G401 (cell line): ENCODE measurements at places on chromosomes 4 and X. TPM values are rescaled to one million over a fixed set of nuclear protein-coding genes. Genes with fewer than 3 reads are reported as not detected.
A peak's percentile ranks its signal among the peaks of the same experiment; 100 is the strongest.

Gene EGFL6
- 3.7 and 9.5 TPM in 2 replicates for total RNA-seq

Gene SPANXC
- not detected in 2 replicates for total RNA-seq

Gene IQSEC2
- 16.0 and 18.4 TPM in 2 replicates for total RNA-seq

Gene FGF16
- total RNA-seq, result not detected in 2 replicates

Gene VGLL1
- not detected in 2 replicates for total RNA-seq

Gene GYPE
- not detected in 2 replicates for total RNA-seq

Gene GAGE12H
- not detected in 2 replicates for total RNA-seq

Gene ATP5ME
- total RNA-seq, result 245 and 376 TPM in 2 replicates

Gene TMSB15A
- total RNA-seq, result 2.1 and 9.7 TPM in 2 replicates

Gene SPIN3
- 6.7 and 11.9 TPM in 2 replicates for total RNA-seq

Gene TCEAL5
- total RNA-seq, result not detected in 2 replicates

Gene FGFR3
- 38.4 and 49.9 TPM in 2 replicates for total RNA-seq

DNA sequence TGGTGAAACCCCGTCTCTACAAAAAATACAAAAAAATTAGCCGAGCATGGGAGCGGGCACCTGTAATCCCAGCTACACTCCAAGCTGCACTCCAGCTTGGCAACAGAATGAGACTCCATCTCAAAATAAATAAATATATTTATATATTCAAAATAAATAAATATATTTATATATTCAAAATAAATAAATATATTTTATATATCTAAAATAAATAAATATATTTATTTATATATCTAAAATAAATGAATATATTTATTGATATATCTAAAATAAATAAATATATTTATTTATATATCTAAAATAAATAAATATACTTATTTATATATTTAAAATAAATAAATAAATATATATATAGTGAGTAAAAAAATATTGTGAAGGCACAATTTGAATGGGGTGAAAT is 63.4 kb upstream of the EXOC1L start:
- no peak for DNase-seq

GRCh38 chr4:147814376-147814775 is 82.5 kb downstream of the ARHGAP10 start:
- no peak for DNase-seq

DNA sequence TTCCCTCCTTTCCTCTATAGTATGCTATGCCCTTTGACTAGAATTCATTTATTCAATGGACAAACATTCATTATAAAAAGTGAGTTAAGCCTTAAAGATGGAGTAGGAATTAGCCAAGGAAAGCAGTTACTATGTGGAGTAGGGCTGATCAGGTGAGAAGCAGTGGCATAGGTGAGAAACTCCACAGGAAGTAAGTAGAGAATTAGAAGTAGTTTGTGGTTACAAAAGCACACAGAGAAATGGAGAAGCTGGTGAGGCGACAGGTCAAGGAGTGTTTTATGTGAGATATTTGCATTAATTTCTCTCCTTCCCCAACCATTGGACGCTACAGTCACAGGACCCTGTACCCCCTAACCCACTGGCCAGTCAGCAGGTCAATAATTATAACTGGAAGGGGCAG is 30.6 kb downstream of the SETD7 start:
- no peak for DNase-seq

DNA sequence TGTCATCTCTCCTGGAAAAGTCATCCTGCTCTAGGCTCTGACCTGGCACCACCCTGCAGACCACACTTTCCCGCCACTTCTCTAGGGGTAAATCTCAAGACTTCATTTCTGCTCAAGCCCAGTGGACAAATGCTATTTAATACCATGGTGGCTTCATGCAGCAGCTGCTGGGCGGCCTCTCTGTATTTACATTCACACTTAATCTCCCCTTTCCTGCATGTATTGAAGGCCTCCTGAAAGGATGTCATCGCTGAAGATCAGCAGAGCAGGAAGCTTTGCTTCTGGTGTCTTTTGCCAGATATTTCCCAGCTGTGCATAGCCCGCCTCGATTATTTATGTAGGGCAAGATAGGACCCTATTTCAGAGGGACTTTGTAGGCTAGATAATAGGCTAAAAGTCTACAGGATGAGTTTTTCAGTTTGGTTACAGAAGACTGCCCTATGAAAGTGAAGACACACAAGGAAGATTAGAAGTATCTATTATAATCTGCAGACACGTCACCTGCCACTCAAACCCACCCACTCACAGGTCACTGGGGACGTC is 17.2 kb downstream of the PROM1 start:
- no peak for DNase-seq

- DNase-seq, result no peak
Observed at GRCh38 chrX:52509916-52510315, 6.9 kb downstream of the XAGE1B start.

DNA sequence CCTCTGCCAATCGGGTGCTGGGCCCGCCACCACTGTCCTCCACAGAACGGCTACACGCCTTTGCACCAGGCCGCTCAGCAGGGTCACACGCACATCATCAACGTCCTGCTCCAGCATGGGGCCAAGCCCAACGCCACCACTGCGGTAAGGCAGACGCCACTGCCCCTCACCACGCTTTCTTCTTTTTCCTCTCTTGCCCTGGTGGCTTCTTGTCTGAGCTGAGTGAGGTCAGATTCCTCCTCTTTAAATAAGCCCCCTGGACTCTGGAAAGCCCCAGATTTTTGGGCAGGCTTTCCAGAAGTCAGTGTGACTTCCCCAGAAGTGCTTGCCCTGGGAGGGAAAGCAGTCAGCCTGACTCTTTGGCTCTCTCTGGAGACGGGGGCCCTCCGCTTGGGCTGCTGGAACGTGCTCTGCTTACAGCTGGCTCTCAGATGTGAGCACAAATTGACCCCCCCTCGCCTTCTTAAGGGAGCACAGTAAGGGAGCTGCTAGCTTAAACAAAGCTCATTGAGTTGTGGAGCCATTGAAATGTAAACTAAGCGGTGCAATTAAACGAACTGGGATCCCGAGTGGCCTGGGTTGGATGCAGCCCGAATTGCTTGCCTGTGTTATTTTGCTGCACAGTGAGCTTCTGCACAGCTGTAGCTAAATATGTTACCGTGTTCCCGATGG is 243.1 kb downstream of the ANK2 start:
- DNase-seq, result no peak

DNA sequence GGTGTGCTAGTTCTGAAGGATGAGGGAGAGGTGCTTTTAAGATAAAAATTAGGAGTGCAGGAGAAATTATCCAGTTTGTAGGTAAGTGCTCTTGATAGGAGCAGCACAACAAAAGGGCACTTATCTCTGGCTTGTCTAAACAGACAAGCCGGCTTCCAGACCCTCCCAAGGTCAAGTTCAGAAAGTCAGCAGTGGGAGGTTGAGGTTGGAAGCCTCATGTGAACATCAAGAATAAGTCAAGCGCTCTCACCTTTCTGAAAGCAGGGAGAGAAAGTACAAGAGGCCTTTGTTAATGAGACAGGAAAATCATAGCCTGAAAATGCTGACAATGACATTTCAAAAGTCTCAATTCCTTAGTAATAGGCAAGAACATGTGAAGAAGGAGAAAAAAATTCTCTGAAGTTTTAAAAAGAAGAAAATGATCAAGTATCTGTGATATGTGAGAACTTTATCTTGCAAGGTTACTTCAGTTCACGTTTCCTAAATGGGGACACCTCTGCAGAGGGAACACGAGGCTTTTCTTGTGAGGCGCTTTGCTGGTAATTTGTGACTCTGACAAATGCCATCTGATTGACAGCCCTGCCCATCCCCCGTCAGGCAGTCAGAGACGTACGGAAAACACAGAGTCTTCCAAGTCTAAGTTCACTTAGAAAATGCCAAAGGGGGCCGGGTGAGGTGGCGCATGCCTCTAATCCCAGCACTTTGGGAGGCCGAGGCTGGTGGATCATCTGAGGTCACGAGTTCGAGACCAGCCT is 62.2 kb downstream of the TIGD2 start:
- no peak for DNase-seq

DNA sequence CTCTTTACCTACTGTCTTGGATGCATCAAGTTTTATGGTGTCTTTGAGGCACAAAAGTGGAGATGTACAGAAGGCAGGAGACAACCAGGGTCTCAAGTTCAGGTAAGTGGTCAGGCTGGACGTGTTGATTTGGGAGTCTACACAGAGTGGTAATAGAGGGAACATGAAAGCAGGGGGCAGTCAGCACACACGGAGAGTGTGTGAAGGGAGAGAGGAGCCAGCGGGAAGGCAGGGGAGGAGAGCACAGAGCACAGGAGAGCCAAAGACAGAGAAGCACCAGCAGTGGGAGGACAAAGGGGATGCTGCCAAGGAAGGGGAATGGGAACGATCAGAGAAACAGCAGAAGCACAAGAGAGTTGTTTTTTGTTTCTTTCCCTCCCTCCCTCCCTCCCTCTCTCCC is 32.9 kb downstream of the TMEM150C start:
- DNase-seq, result no peak

GRCh38 chrX:50635817-50636365 is 165.3 kb upstream of the DGKK start:
- DNase-seq, result peak; percentile 5

DNA sequence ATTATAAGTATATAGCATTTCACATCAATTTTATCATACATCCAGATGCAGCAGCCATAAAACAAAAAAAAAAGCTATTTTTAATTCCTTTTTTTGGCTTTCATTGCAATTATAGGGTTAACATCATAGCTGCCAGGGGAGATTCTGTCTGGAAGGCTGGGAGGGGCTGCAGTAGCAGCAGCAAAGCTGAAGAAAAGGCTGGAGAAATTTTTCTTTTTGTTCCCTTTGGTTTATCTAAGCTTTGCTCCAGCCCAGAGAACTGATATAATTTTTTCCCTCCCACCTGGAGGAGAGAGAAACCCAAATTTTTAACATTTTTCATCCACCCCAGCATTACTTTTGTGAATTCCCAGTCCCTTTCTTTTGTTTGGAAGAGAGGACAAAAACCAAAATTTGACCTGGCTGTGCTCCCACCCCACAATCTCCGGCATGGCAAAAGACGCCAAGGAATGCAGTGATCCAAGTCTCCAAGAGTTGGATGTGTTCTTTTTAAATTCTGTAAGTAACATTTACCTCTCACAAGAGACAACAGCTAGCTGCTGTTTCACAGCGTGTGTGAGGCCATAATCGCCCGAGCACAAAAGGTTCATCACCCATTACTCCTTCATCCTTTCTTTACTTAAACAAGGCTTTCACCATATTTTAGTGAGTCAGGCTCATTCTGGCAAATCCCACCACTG is 25.1 kb upstream of the FAM156A start:
- DNase-seq, result peak; percentile 16

DNA sequence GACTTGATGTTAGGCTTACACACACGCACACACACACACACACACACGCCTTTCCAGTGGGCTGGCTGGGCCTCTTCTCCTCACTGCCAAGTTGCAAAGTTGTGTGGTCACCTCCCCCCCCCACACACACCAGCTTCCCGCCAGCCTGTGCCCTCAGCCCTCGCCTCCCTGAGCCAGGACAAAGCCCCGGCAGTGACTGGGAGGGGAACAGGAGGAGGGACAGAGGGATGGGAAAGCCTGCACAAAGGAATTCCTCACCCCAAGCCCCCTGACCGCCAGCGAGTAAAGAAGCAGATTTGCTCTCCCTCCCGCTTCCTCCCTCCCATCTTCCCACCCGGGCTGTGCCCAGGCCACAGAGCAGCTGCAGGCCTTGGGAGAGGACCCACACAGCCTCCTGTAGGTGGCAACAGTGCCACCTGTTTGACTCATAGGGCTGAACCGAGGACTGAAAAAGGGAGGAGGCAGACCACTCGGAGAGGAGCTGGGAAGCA is at the start of gene GDPD2:
Gene GDPD2 (plus strand): TSS at position 464 of the 491 bp plus-strand sequence. CDS start 1,671 bp downstream, outside the sequence.
- DNase-seq, result peak; percentile 44

GRCh38 chrX:22249371-22249770 is 23.3 kb upstream of the CBLL2 start:
- DNase-seq, result no peak

- no peak for DNase-seq
Observed at GRCh38 chr4:58665649-58666048, 1555.5 kb upstream of the IGFBP7 start.

DNA sequence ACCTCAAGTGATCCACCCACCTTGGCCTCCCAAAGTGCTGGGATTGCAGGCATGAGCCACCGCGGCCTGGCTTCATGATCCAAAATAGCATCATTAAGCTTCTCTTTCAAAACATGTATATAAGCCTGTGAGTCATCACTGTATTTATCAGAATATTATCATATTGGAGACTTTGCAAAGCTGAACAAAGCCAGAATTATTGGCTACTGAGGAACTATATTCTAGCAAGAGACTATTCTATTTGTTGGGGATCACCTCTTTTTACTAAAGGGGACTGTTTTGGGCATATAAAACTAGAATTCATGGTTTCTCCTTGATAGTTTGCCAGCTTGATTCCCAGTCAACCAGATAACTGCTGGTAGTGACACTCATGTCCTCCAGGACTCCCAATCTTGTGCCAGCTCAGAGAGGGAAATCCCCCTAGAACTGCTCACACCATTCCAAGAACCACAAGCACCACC is 40.1 kb downstream of the TET2 start:
- DNase-seq, result no peak
